IMR-90 (cell line): ENCODE measurements at places on chromosomes 2 and 18. TPM values are rescaled to one million over a fixed set of nuclear protein-coding genes. Genes with fewer than 3 reads are reported as not detected.

KCNF1 gene
- 0.54 and 0.56 TPM in 2 replicates for total RNA-seq

KCNG2 gene
- not detected in 2 replicates for total RNA-seq

PPP4R3B gene
- total RNA-seq, result 23.7 and 44.7 TPM in 2 replicates

DNA sequence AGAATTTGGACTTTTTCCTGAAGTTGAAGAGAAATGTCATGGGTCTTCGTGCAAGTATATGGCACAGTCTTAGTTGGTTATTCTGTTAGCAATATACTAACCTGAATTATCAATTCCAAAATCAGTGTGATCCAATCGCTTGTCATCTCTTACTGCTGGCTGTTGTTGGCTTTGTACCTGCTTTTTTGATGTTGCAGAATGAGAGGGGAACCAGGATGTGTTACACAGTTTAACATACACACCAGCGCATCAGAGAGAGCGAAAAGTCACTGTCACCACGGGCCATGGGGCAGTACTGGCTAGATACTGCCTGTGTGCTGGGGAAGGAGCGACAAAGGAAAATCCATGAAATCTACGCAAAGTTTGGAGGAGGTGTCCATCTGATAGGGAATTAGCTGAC lies 59.3 kb upstream of the SPP2 start:
- no peak for DNase-seq

GRCh38 chr2:223602972-223603371 lies 811 bp upstream of the SCG2 start:
- peak; percentile 74 for DNase-seq

DNA sequence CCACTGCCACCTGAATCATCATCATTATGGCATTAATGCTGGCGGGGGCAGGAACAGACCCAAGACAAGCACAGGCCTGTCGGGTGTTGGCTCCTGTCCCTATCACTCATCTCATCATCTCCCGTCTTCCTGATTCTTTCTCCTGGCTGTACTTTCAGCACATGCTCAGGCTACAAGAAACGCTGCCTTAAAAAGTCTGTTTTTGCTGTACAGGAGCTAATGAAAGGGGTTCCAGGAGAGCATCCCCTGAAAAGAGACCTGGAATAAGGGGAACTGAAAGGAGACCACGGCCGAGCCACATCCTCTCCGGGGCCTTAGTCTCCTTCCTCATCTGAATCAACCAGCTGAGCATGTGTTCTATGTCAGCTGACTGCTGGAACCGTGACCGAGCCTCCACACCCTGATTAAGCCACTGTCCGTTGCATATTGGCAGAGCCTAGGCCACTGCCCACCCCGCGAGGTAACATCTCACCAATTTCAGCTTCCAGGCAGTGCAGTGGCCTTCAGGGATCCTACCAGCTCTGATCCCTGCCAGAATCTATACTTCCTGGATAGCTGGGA lies 62.6 kb downstream of the DNMT3A start:
- no peak for DNase-seq

- DNase-seq, result no peak
Observed at GRCh38 chr18:30985753-30986152, 56.8 kb downstream of the DSC3 start.
